Adipocyte (in vitro differentiated cells): ENCODE measurements at places on chromosomes 7 and 10.

DNA sequence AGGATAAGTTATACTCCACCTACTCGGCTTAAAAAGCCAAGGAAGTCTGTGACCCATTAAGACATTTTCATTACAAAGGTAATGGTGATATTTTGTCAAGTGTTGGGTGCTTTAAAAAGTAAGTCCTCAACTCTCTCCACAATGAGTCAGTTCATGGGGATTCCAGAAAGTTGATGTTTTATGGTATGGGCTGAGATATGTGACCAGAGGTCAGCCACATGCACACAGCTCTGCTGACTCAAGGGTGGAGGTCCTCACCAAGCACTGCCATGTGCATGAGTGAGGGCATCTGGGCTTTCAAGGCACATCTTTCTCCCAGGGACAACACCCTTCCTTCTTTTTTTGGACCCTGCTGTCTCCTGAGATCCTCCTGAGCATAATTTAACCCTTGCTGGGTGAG, 292.9 kb downstream of the PTEN start:
- DNase-seq, result peak; percentile 42

- DNase-seq, result no peak
These were observed 15.6 kb upstream of the JAKMIP3 start for GRCh38 chr10:132050191-132050590.

GRCh38 chr7:117381362-117381761, 45.9 kb downstream of the ASZ1 start:
- DNase-seq, result peak; percentile 7

DNA sequence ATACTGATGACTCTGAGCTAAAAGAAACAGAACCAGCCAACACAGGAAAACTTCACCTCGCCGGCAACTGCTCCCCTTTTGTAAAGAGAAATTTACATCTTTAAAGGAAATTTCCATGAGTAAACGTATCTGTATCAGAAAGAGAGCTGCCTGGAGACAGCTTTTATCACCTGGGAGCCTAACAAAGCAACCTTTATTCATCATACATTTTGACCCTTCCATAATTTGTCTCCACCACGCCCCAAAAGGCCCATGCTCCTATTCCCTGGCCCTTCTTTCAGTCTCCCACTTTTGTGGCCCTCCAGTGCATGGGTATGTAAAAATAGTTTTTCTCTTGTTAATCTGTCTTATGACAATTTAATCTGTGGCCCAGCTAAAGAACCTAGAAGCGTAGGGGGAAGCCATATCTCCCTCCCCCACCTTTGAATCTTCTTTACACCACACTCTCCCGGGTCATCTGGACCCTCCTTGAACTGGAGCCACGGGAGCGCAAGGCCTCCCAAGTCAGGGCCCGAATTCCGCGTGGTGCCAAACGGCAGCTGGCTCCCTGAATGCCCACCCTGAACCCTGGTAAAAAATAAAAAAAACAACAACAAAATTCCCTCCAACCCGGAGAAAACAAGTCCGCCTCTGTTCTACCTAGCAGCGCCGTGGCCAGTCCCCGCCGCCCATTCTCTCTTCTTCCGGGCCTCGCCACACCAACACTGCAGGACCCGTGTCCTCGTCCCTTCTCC, 15.4 kb upstream of the FKBP9 start:
- DNase-seq, result no peak

DNA sequence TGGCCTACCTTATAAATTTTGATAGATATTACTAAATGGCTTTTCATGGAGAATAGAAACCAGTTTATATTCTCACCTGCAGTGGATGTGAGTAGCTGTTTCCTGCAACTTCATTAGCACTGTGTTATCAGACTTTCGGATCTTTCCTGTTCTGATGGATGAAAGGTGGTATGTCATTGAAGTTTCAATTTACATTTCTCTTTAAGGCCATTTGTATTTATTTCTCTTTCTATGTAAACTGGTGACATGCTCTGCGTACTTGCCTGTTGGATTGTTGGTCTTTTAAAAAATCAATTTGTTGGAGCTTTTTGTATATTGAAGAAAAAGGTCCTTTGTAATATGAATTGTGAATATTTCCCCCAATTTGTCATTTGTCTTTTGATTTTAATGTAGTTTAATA, 95.8 kb upstream of the STRIP2 start:
- no peak for DNase-seq
